ENCODE measurements at places on chromosomes 11 and 22. TPM values are rescaled to one million over a fixed set of nuclear protein-coding genes. Genes with fewer than 3 reads are reported as not detected.
A peak's percentile ranks its signal among the peaks of the same experiment; 100 is the strongest.

- DNase-seq, result peak; percentile 52
Observed at GRCh38 chr22:30830907-30831306, 136.2 kb downstream of the OSBP2 start.

The EMID1 gene
- polyA plus RNA-seq, result 69.4 TPM

The ARHGEF17 gene
- 78.1 TPM for polyA plus RNA-seq

DNA sequence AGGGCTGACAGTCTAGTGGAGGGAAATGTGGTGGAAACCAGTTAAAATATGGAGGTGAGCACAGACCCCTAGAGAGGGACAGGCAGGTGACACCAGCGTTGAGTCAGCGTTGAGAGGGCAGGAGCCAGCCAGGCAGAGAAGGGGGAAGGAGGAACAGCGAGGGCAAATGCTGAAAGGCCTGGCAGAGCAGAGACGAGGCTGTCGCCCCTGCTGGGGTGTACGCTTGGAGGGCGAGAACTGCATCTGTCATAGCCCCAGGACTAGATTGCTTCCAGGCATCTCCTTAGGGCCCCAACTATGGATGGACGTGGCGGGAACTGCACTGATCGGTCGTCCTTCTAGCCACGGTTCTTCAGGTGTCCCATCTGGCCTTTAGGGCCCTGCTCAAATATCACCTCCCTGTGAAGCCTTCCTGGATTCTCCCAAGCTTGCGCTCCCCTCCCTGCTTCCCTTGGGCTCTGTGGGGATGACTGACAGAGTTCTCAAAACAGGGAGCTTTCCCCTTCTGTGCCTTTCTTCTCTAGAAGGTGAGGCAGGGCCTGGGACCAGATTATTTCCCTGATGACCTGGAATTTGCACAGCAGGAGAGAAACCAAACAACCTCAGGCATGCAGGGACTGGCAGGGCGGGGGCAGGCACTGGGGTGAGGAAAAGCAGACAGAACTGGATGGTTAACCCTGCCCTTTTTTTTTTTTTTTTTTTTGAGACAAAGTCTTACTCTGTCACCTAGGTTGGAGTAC, 11.1 kb downstream of the SYNGR1 start:
- DNase-seq, result no peak

- DNase-seq, result no peak
Observed at GRCh38 chr11:120786206-120786735, 237.6 kb upstream of the TBCEL start.

DNA sequence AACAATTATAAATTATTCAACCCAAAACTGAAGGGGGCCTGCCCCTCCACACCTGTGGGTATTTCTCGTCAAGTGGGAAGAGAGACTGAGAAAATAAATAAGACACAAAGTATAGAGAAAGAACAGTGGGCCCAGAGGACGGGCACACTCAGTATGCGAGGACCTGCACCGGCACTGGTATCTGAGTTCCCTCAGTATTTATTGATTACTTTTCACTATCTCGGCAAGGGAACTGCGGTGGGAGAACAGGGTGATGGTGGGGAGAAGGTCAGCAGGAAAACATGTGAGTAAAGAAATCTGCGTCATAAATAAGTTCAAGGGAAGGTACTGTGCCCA, 3.2 kb downstream of the C11orf54 start:
- DNase-seq, result no peak

DNA sequence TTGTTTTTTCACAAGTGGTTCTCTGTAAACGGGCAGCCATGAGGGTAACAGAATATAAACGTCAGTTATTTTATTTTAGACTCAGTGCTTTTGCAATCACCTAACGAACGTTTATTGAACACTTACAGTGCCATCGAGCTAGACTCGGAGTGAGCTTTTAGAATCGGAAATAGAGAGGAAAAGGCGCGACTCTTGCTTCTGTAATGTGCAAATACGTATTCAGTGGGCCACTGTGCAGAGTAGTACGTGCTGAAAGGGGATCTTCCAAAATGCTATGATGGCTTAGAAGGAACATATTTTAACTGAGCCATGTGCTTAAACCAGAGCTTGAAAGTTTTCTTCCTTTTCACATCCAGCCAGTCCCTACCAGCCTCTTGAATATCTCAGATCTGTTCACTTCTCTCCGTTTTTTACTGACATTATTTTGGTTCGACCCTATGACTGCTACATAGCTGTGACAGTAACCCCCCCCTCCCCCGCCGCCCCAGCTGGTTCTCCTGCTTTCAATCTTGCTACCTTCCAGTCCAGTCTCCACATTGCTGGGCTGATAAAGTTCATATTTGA, 468 bp downstream of the DDIAS start:
- DNase-seq, result no peak

The CTSW gene
- polyA plus RNA-seq, result 4.8 TPM

GRCh38 chr22:37059876-37060449, 8.4 kb downstream of the KCTD17 start:
- DNase-seq, result no peak

DNA sequence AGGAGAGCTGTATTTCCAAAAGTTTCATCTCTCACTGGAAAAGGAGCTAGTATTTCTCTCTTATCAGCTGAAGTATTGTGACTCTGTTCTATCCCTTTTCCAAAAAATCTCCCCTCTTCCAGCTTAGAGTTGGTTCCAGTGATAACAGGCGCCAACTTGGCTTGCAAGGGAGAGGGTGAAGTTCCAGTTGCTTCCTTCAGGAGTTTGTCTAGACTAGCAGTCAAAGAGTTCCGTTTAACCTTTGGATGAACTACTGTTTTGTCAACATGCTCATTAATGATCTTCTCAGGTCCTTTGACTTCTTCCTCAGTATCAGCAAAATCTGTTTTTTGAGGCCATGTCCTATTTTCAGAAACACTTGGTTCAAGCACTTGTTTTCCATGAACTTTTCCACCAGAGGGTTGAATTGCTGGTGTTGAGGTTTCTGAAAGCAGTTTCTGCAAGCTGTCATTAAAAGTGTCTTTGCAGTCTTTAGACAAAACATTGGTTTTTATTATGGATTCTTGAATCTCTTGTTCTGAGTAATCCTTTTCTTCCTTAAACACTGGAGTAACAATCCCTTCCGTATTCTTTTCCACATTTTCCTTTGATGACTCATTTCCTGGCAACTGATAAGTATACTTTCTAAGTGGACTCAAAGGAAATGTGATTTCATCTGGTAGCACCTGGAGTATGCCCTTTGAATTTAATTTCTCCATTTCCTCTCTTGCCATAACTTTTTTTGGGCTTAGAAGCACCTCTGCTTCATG, 39.7 kb upstream of the CCDC89 start:
- no peak for DNase-seq

DNA sequence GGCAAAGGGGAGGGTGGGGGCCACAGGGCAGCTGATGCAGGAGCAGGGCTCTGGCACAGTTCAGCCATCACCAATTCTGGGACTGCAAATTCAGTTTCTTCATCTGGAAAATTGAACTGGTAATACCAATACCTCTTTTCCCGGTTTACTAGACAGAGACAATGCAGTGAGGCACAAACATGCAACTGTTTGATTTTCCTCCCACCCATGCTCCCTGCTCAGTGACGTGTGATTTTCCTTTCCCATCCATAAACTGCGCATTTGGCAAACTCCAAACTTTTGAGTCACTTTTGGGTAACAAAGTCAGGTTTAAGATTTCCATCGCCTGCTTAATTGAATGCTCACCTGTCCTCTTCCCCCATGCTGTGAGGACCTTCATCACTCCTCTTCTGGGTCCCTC, 23.2 kb downstream of the P2RY2 start:
- DNase-seq, result no peak

The AGBL2 gene
- polyA plus RNA-seq, result 7.7 TPM

The NTM gene
- polyA plus RNA-seq, result 23.9 TPM

The ARAP1 gene
- 107 TPM for polyA plus RNA-seq

All from right lung (tissue), 10 donors.